T-helper 1 cell (primary cell): ENCODE measurements at places on chromosomes 1 and 21.

GRCh38 chr1:193322211-193322610 is 135.8 kb upstream of the B3GALT2 start:
- no peak for DNase-seq

DNA sequence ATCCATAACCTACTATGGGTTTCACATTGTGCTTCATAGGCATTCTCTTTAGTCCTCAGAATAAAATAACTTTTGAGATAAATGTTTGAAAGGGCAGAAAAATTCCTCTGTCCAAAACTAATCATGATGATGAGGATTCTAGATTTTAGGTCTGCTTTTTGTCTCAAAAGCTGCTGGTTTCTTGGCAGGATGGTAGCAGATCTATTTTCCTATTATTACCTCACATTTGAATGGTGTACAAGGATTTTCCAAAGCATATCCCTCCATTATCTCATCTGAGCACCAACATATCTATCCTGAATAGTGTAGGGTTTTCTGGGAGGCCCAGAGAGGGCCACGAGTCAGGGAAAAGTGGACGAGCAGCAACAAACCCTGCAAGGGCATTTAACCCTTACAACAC is 201.9 kb downstream of the PLPP3 start:
- no peak for DNase-seq

DNA sequence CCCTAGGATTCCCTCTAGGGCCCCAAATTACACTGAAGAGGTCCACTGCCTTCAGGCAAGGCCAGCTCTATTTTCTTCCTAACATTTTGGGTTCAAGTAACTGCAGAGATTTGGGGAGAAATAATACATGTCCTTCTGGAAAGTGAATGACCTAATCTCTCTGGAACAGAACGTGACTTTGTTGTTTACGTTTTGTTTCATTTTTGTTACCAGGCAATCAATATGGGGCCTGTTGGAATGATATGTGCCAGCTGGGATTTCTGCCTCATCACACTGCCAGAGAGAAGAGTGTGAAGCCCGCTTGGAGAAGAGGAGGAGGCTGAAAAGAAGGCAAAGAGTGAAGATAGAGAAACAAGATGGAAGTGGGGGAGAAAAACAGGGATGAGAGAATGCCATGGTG is 116.7 kb downstream of the FASLG start:
- DNase-seq, result no peak

- DNase-seq, result no peak
Measured at GRCh38 chr1:178093494-178093950, 382 bp upstream of the RASAL2 start.

DNA sequence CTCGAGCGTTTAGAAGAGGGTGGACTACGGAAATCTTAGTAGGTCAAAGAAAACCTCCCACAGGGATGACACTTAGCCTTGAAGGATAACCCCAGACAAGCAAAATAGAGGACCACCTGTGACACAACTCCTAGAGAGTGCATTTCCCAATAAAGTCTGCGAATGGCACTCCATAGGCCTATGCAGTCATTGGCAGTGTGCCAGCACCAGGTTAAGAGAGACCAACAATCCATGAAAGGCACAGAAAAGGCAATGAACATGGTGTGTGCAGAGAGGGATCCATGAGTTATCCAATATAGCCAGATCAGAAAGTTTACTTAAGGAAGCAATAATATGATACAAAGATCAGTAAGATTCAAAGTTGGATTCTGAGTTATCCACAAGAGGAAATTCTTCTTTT is 45.2 kb upstream of the FMO2 start:
- no peak for DNase-seq

DNA sequence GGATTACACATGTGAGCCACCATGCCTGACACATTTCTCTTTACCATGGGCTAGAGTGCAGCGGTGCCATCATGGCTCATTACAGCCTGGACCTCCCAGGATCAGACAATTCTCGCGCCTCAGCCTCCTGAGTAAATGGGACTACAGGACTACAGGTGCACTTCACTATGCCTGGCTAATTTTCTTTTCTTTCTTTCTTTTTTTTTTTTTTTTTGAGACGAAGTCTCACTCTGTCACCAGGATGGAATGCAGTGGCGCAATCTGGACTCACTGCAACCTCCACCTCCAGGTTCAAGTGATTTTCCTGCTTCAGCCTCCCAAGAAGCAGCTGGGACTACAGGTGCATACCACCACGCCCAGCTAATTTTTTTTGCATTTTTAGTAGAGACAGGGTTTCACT is 14.8 kb upstream of the KIF1B start:
- DNase-seq, result no peak

- DNase-seq, result no peak
Measured at GRCh38 chr1:151868486-151868885, 15.0 kb upstream of the THEM5 start.

- DNase-seq, result no peak
Measured at GRCh38 chr1:228175316-228176023, 9.9 kb downstream of the IBA57 start.

DNA sequence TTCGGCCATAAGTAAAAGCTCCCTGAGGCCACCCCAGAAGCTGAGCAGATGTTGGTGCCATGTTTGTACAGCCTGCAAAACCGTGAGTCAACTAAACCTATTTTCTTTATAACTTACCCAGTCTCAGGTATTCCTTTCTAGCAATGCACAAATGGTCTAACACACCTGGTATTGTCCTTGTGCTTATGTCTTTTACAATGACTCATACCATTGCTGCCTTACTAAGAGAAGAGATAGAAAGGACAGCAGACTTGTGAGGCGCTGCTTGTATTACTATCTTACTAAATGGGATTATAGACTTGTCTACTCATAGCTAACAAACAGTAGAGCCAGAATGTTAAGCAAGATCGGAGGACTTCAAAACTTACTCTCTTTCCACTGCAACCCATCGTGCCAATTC is 18.5 kb upstream of the CYYR1 start:
- DNase-seq, result no peak

DNA sequence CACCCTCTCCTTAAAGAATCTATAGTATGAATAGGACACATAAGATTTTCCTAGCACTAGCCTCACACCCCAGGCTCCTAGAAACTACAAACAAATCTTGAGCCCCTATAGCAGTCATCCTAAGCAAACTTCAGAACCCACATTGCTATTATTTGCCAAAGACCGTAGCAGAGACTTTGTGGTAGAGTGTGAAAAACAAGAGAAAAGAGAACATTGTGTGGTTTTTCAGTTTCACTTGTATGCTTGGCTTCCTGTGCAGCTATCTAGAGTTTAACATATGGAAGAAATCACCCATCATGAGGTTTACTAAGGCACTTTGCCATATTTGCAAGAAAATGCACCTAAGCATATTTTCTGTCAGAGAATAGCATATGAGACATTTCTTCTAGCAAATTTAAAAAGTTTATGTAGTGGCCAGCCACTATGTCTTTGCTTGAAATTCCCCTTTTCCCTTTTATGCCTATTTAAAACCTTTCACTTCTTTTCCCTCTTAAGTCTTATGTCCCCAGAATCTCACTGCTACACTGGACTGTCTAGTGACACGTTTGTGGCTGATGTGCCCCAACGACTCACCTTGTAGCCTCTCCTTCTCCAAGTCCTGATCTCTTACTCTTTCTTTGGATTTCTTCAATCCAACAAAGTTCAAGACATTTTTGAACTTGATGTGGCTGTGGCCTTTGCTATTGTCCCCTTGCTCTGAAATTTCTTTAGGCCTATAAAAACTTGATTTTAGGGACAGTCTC is 25.6 kb downstream of the CCDC190 start:
- no peak for DNase-seq

GRCh38 chr1:109500941-109501381 is 7.1 kb downstream of the CYB561D1 start:
- no peak for DNase-seq

GRCh38 chr1:220368352-220369265 is 96.4 kb upstream of the RAB3GAP2 start:
- no peak for DNase-seq

DNA sequence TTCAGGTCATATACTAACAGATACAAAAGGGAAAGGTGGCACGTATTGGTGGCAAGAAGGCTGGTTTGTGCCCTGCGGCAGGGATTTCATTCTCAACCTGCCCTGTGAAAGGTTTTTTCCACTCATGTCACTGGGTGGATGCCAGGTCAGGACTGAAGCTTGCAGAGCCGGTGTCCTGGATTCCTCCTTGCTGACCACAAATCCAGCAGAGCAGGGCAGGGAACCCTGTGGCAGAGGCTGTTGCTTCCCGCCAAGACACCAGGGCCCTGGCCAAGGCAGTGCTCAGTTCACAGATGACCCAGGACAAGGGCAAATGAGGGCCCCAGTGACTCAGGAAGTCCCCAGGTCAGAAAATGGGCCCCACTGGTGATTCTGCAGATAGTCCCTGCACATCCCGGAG is 16.4 kb downstream of the BSND start:
- no peak for DNase-seq
